NCI-H2107 (cell line): ENCODE measurements at places on chromosomes 5 and 9.

DNA sequence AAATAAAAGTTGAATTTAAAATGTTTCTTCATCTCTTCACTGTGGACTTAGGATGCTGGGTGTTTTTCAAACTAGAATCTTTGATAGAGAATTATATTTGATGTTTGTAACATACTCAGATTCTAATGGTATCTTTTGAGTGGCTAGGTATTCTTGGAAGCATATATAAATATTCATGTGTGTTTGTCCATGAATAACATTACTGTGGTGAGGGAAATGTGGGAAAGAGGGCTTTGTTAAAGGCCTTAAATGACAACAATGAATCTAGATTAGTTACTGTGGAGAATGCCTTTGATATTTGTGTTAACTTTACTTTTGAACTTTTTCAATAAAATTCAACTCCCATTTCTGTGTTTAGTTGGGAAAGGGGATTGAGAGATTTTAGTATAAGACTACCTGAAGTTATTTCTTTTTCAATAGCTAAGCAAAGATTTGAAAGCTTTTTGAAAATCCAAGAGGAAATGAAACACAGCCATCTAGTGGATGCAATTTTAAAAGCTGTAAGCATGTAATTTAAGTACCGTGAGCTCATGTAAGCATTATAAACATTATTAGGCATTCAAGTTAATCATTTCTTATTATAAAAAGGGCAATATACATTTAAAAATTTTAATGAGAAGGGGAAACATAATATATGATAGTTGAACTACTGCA, 69.6 kb downstream of the CCDC171 start:
- no peak for DNase-seq

GRCh38 chr9:27059907-27060306, 49.1 kb upstream of the TEK start:
- no peak for DNase-seq

- DNase-seq: no peak
Observed at GRCh38 chr5:174750711-174751110, 26.3 kb downstream of the MSX2 start.

GRCh38 chr5:997001-997474, 11.6 kb upstream of the NKD2 start:
- DNase-seq: no peak

- no peak for DNase-seq
Observed at GRCh38 chr9:88544245-88544644, 9.3 kb downstream of the NXNL2 start.

GRCh38 chr5:67032921-67033664, 163.5 kb downstream of the CD180 start:
- DNase-seq: no peak

GRCh38 chr9:137454145-137454596, 5.0 kb downstream of the NSMF start:
- no peak for DNase-seq

DNA sequence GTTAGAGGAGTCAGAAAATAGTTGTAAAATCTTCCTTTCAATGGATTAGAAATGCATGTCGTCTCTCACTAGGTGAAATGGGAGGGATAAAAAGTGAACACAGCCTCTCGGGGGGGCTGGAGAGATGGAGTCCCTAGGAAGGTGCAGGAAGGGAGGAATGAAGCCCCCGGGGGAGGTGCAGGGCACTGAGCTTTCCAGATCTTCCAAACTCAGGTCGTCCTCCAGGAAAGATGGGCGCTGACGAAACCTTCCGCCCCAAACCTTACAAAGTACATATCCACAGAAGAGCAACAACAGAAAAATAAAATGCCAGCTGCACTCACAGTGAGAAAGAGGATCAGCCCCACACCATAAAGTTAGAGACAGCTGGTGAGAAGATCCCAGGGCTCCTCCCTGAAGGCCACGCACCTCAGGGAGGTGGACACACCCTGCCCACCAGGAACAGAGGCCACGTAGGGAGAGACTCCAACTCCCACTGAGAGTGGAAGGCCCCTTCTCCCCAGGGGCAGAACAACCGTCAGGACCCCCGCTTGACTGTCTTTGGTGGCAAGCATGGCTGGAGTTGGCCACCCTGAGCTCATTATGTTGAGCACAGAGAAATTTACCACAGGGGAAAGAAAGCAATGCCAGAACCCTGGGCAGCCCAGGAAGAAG, 174.3 kb downstream of the AUH start:
- no peak for DNase-seq

DNA sequence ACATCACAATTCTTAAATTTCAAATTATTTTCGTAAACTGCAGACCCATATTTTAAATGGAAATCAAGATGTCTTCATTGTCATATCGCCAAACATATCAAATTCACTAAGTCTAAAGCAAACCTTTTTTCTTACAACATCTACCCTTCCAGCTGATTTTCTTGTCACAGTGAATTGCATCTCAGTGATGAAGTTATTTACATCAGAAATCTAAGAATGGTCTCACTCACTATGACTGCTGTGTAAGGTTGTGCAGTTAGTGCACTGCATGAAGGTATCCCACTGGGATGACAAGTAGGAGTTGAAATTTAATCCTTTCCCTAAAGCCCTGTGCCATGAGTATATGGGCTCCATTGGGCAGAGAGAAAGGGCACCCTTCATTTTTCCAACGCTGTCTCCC, 399.4 kb upstream of the ITGA1 start:
- DNase-seq: no peak

DNA sequence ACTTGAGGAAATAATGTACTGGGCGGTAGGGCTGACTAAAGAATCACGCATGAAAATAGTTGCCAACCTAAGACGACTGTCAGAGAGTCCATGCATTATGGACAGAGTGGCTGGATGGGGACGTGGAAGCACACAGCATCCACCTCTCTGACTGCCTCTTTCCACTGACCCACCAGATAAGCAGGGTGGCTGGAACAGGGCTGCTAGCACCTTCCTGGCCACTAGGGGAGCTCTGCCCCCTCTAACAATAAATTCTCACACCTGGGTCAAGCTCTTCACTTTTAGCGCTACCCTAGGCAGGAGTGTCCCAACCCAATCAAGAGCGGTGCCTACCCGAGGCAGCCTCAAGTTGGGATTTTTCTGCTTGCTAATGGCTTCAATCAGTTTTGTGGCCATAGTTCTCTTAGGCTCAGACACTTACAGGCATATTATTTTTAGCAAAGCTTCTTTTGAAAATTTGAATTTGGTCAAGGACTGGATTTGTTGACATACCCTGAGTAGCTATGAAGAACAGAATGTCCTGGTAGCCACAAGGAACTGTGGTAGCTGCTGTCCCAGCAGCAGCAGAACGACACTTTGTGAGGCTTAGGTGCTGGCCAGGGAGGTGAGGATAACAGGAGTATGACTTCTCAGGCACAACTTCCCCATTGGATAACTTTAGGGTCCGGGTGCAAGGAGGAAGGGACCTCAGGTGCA, 6.9 kb upstream of the TPM2 start:
- no peak for DNase-seq

GRCh38 chr9:12859704-12860251, 85.0 kb downstream of the LURAP1L start:
- DNase-seq: no peak

DNA sequence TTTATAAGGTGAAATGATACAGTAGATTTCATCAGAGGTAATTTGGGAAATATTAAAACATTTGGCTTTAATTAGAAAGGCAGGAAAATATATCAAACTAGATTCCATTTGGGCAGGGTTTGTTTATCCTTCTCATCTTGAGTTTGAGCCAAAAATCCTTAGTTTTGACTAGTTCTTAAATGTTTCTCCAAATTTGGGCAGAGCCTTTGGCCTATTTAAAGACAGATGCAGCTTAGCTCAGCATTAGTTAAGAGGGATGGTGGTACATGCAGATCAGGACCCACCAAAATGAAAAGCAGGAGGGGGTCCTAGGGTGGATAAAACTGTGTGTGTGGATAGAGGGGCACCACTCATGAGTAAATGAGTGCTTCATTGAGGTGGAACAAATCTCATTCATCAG, 20.3 kb upstream of the ARRDC3 start:
- no peak for DNase-seq

- no peak for DNase-seq
Observed at GRCh38 chr5:79091064-79091463, 20.5 kb upstream of the BHMT start.

DNA sequence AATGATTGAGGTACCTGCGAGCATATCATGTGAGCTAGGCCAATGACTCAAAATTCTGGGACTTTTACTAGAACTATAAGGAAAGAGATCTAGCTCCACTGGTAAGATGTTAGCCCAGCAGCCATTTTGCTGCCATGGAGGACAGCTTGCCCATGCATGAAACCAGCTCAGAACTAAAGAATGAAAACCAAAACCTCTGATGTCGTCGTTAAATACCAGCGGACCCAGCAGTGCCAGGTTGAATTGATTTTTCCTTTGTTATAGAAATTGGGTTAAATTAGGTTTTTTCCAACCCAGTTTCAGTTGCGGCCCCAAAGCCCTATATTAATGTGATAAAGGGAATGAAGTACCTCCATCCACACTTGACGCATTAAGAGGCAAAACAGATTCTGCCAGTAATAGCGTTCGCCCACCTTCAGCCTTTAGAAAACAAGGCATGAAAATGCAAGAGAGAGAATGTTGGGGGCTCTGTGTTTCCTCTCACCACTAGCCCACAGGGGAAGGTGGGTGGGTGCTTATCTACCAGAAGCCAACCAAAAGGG, 5.5 kb upstream of the ITK start:
- DNase-seq: no peak

DNA sequence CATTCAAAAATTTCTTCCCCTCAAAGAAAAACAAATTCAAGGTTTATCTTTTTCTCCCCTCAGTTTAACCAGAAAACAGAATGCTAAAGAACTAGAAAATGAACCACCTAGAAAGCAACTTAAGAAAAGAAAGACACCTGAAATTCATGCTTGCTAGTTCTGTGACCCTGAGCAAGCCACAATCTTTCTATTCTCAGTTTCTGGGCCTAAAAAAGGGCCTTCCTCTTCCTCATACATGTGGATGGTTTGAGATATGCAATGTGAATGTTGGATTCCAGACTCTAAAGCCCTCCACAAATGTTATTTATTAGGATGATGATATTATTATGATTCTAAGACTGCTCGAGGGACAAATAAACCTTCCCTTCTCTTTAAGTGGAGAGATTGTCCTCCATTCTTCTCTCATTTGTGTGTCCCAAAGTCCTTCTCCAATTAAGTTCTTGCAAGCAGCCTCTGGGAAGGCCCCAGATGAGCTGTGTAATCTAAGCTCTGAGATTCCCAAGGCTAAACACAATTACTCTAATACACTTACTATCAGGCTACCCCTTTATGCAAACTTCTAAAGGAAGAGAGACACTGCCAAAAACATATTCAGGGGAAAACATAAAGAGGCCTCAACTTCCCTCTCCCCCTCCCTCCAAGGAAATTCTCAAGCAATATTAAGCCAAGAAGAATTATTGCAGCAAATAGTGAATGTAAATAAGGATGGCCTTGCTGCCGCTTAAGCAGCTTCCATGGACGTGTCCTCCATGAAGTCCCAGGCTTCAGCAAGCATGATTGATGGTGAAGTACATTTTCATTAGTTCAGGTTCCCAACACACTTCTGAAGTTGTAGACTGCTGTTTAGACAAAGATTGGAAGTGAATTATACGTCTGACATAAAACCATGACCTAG, 80.2 kb downstream of the PRKACG start:
- no peak for DNase-seq

DNA sequence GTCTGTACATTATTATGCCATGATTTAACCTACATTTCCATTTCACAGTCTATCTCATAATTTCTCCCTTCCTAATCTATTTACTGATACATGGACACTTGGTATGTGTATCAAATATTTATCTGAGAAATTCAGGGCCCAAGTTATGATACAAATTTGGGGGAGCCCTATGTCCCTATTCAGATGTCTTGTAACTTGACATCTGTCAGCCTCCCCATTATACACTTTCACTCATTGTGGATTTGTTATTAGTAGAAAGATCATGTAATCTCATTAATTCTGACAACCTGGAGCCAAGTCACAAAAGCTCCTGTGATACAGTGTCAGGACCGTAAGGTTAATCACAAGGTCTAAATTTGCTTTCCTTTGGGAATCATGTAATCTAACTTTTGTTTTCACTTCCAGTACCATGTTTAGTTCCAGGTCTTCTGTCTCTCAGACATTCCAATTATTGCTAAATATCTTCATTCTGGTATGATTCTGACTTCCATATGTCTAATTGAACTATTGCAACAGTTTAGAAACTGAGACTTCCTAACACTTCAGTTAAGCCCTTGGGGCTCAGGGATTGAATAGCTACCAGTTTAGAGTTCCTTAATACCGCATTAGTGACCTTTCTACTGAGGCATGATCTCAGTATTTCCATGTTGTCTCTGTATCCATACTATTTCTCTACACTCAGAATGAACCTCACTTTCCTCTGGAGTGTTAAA, 182.9 kb upstream of the NUDT12 start:
- DNase-seq: no peak

DNA sequence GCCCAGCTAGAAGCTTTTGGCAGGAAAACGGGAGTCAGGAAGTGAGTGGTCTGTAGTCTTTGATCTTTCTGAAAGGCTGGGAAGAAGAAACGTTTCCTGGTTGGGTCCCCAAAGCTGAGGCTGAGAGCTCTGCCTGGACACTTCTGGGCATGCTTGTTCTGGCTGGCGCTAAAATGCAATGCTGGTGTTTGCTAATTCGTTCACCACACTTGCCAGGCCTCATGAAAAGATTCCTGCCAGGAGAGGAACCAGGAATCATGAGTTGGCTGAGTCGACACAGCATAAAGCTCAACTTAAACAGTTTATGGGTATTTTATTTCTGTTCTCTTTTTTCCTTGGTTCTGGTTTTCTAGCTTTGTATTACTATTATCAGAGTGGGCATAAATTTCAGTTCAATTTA, 10.7 kb upstream of the PTGR1 start:
- no peak for DNase-seq

DNA sequence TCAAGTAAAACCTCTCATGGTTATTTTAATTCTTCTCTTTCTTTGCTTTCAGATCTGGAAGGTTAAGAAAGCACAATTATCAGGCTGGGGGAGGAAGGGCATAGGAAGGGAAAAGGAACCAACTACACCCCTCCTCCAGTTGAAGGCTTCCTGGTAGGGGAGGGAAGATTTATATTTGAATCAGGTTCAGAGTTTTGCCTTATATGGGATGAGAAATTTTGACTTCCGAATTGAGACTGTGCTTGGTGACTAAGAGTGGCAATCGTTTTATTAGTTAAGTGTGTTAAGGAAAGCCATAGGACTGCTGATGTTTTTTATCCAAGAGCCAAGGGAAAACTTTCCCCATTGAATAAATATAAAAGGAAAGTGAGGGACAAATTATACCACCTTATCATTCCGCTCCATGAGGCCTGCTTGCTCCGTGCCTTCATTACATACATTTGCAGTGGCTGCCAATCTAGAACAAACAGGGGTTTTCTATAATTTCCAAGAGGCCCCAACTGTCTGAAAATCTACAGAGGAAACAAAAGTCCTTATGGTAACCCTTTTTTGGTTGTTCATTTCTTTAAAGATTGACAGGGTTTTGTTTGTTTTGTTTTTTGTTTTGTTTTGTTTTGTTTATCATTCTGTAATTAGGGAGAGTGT, 115.7 kb upstream of the EPB41L4A start:
- DNase-seq: no peak

GRCh38 chr9:35044071-35044470, 28.4 kb downstream of the VCP start:
- no peak for DNase-seq

GRCh38 chr9:85666086-85666485, 75.7 kb downstream of the AGTPBP1 start:
- no peak for DNase-seq
